ENCODE measurements at places on chromosomes 7 and 10.
A peak's percentile ranks its signal among the peaks of the same experiment; 100 is the strongest.

DNA sequence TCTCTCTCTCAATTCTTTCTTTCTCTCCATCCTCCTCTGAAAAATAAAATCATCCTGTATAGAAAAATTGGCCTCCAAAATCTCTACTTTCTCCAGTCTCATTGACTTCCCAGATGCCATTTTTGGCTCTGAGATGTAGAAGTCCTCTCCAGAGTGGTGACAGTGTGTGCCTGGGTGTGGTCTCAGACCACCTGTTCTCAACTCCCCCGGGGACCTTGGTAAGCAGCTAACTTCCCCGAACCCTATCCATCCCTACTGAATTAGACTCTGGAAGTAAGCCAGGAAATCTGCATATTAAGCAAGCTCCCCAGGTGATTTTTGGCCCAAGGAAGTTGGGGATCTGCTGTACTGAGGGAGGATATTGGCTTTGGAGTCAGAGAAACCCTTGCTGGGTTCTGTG is 120.5 kb downstream of the WDR11 start:
- no peak for DNase-seq

DNA sequence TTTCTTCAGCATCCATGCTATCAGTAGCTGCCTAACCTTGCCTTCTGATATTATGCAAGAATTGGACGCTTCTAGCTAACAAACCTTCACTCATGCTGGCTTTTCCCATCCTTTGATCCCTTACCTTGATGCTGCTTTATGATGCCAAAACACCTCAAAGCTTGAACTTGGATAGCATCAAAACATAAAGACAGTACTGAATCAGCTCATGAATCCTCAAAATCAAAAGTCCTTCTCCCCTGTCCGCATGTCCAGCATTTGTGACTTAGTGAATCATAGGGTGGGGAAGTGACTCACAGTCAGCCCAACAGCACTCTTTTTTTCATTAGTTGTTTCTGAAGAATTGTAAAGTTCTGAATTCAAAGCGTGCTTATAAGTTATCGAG is 89.5 kb upstream of the PIK3CG start:
- DNase-seq, result no peak

GRCh38 chr7:75814407-75814947 is 871 bp upstream of the CCL24 start:
- DNase-seq, result no peak

- peak; percentile 12 for DNase-seq
These were observed 28.3 kb downstream of the WDR86 start for GRCh38 chr7:151381348-151382078.

DNA sequence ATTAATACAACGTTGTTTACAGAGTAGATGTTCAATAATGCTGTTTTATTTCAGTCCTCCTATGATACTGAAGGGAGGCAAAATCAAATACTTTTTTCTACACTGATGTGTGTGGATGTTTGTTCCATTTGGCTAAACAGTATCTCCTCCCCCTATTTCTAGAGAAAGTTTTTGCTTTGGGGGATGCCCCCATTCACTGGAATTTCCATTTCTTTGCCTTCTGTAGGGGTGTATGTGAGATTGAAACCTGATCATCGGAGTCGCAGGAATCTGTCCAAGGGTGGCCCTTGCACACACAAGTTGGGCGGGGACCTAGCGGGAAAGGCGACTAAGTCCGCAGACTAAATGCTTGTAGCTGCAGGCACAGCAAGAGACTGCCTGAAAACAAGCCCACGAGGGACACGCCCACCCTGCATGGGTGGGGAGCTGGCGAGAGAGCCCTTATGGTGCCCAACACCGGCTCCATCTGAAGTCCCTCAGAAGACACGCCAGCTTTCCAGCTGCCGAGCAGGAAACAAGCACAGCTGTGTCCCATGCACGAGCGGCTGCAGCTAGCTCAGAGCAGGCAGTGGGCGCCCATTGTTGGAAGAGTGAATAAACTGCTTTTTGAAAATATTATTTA is 58.0 kb downstream of the ESYT2 start:
- no peak for DNase-seq

GRCh38 chr10:48655411-48656240 is 29.0 kb upstream of the WDFY4 start:
- DNase-seq, result no peak

GRCh38 chr7:98115746-98116525 is 9.3 kb downstream of the LMTK2 start:
- no peak for DNase-seq

DNA sequence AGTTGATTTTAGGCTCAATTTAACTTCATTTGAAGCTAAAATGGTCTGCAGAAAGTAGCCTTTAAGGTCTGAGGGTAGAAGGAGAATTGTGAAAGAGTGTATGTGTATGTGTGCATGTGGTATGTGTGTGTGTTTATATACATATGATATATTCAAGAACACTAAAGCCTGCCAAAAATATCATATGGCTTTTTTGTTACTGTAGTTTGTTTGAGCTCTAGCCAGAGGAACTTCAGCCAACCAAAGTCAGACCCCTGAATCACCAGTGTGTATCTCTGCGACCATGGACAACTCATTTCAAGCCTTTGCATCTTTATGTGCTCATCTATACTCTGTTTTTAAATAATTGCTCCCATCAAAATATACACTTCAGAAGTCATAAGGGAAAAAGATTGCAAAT is 58.4 kb upstream of the HDAC9 start:
- DNase-seq, result no peak

DNA sequence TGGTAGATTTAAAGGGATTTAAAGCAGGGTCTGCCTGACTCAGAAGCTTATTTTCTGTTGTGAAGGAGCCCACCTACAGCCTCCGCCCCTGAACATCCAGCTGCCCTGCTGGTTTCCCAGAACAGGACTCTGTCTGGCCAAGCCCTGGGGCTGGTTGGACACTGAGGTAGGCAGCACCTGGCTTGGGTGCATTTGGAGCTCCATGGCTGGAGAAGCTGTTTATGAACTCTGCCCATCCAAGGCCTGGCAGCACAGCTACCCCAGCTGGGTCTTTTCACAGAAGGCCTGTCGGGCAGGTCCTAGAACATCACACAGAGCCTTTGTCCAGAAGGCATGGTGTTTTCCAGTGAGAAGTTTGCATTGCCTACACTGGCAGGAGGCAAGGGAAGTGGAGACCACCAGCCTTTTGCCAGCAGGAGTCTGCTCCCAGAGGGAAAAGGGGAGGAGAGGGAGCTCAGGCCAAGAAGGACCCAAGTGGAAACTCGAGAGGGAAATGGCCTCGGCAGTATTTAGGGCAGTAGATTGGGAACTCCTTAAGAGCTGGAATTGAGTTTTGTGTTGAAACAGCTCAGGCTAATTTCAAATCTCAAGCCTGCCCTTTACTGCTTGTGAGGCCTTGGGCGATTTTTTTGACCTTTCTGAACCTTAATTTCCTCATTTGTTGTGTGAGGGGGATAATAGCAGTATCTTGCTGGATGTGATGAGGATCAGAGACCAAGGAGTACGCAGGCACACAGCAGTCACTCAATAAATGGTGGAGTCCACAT is 12.3 kb upstream of the PDCD4 start:
- no peak for DNase-seq

DNA sequence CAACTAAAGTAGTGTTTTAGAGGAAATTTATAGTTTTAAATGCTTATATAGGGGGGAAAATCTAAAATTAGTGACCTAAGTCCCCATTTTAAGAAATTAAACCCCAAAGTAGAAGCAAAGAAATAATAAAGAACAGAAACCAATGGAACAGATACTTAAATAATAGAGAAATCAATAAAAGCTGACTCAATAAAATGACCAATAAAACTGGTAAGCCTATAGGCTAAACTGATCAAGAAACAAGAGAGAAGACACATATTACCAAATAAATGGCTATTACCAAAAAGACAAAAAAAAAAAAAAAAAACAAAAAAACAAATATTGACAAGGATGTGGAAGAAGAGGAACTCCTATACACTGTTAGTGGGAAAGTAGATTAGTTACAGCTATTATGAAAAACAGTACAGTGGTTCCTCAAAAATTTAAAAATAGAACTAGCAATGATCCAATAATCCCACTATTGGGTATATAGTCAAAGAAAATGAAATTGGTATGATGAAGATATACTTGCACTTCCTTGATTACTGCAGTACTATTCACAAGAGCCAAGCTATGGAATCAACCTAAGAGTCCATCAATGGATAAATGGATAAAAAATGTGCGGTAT is 53.2 kb downstream of the SLC18A2 start:
- no peak for DNase-seq

- DNase-seq, result no peak
These were observed 603.5 kb downstream of the ARL4A start for GRCh38 chr7:13290975-13291374.

DNA sequence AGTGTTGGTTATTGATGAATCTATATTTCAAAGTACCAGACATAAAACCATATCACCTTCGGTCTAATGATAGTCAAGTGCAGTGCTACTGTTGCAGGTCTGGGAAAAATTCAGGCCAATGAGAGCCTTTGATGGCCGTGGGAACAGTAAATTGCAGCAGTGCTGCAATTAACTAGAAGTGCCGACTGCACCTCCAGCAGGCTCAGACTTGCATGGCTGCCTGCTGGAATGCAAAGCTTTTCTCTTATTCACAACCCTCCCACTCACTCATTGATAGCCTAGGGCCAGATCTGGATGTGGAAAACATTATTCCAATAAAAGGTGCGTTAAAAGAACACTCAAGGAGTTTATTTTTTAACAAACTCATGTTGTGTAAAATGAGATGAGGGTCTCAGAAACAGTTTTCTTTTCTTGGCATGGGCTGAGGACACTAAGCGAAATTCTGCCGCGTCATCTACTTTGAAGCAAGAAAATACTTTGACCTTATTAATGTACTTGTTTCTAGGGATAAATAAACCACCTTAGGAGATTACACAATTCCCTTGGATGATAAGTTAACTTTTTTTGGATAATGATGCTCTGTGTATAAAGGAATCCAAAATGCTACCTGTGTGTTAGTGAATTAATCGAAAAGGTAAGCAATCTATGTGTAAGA is 17.1 kb downstream of the PLXDC2 start:
- no peak for DNase-seq

- DNase-seq, result no peak
These were observed 7.6 kb downstream of the GPNMB start for GRCh38 chr7:23254051-23254681.

- DNase-seq, result no peak
These were observed 43.1 kb upstream of the CASD1 start for GRCh38 chr7:94466516-94466915.

DNA sequence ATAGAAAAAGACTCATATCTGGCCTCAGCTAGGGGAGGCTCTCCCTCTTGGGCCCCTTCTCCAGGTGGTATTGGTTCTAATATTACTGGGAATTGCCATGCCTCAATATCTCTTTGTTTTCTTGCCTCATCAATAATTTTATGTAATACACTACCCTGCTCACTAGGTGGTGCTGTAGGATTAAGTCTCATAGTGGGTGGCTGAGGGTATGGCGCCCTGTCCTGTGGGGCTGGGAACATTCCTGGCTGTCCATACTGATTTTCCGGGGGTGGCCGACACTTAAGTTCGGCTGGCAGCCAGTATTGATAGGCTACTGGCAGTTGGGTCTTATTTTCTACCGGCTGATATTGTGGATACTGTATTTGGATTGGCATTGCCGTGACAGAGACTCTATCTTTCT is 9.0 kb upstream of the TAS2R3 start:
- no peak for DNase-seq

DNA sequence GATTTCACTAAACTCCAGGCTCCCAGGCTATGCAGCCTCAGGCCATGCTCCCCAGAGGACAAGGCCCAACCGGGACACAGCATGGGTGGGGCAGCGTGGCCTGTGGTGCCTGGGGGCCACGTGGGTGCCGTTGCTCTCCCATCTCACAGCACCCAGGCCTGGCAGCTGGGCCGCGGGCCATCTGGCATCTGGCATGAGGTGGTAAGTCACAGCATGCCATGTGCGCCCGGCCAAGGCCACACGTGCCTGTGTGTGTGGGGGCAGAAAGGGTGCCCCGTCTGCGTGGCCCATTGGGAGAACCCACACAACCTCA is 204.1 kb downstream of the EBF3 start:
- no peak for DNase-seq

DNA sequence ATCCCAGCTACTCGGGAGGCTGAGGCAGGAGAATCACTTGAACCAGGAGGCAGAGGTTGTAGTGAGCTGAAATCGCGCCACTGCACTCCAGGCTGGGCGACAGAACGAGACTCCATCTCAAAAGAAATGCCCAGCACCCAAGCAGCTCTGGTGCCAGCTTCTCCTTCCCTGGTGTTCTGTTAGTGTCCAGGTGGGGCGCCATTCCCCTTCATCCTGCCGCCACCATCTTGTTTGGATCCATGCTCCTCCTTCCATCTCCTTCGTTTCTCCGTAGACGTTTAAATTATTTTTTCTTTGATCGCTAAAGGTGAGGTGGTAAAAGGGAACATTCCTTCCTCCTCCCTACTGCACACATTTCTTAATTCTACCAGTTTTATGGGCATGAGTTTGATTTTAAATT is 30.3 kb downstream of the PROSER2 start:
- no peak for DNase-seq

- no peak for DNase-seq
These were observed 488 bp downstream of the ABCF2 start for GRCh38 chr7:151226560-151226874.
